ENCODE measurements at places on chromosomes 5 and 9.

DNA sequence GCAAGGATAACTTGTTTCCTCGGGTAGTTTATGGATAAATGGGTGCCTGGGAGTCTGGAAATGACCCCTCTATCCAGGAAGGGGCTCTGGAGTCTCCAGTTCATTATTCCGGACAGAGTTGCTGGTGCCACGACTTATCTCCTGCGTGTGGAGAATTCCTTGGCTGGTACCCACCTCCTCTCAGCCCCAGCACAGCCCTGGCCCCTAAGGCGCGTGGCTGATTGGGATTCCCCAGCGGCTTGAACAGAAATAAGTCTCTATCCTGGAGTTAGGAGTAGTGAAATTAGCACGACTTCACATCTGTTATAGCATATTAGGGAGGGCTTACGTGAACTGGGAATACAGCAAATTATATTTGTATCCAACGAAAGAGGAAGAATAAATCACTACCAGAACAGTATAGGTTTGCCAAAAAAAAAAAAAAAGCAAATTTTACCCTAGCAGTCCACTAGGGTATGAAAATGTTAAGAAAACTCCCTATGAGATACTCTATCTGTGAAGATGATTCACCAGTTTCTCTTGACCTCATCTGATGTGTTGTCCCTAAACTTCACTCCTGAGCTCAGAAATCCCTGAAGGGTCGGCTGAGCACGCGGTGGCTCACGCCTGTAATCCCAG is 172.5 kb upstream of the OTULINL start:
- DNase-seq: no peak

DNA sequence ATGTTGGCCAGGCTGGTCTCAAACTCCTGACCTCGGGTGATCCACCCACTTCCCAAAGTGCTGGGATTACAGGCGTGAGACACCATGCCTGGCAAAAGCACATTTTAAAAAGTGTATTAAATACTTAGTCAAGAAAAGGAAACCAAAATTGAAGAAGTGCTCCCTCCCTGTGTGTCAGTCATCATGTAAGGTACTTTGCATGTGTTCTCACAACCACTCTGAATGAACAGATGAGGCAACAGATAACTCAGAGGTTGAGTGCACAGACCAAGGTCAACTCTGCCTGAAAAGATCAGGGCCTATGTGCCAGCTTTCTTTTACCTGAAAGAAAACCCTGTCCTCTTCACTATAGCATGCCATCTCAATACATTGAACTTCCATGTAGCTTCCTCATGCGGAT is 289.7 kb downstream of the MRPS30 start:
- no peak for DNase-seq

- no peak for DNase-seq
Observed at GRCh38 chr5:59767211-59767605, 126.3 kb downstream of the PDE4D start.

- no peak for DNase-seq
Observed at GRCh38 chr5:2112173-2113025, 229.7 kb upstream of the IRX4 start.

GRCh38 chr9:37221489-37222106 is 101.2 kb downstream of the ZCCHC7 start:
- DNase-seq: no peak

DNA sequence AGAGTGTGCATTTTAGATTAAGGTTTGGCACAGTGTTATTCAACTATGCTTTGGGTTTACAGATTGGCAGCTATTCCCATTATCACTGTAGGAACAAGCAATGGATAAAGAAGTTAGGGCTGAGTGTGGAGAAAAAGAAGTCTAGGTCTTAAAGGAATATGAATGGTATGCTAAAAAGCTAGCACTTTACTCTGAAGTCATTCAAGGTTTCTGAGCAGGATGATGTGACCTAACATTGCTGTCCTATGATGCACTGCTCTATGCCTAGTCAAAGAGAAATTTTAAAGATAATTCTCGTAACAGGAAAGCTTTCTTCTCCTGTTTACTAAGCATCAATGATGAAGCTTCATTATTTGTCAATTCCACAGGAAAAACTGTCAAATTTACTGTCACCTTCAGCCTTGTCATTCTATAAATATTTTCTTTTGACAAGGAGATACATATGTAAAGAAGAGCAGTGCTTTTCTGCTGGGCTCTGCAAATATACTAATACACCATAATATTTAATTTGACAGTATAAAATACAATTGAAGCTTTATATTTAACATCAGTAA is 476.1 kb upstream of the PTPRD start:
- DNase-seq: no peak

- DNase-seq: no peak
Observed at GRCh38 chr9:69469136-69469535, 144.1 kb downstream of the ENTREP1 start.
